G401 (cell line): ENCODE measurements at places on chromosomes 3 and 15.

DNA sequence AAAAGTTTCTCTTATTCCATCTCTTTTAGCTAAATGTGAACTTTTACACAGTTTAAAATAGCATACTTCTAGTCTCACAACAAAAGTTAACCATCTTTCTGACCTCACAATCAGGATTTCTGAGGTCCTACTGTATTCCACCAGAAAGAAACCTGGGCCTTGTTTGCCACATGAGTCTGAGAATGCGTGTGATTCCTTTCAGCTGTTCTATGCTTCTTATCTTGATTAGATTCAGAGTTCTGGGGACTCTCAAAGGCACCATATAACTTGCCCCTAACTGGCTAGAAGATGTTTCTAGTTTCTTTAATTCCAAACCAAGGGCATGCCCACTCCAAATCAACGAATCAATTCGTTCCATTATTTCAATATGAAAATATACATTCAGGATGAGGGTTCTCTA lies 131.1 kb downstream of the ATP8B4 start:
- DNase-seq = no peak

DNA sequence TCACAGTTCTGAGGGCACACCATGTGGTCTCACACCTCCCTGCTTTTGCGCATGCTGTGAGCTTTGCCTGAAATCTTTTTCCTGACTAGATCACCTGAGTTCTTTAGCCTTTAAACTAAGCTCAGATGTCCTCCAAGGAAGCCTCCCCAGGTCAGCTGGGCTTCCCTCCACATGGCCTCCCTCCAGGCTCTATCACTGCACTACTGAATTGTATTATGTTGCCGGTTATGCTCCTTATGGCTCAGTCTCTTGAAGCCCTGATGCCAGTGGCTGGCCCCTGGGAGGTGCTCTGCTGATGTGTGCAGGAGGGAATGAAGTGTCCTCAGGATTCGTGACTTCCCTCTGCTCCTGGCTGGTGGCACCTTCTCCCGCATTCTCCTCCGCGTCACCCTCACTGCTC lies 93.3 kb upstream of the BLM start:
- DNase-seq = peak; percentile 57

DNA sequence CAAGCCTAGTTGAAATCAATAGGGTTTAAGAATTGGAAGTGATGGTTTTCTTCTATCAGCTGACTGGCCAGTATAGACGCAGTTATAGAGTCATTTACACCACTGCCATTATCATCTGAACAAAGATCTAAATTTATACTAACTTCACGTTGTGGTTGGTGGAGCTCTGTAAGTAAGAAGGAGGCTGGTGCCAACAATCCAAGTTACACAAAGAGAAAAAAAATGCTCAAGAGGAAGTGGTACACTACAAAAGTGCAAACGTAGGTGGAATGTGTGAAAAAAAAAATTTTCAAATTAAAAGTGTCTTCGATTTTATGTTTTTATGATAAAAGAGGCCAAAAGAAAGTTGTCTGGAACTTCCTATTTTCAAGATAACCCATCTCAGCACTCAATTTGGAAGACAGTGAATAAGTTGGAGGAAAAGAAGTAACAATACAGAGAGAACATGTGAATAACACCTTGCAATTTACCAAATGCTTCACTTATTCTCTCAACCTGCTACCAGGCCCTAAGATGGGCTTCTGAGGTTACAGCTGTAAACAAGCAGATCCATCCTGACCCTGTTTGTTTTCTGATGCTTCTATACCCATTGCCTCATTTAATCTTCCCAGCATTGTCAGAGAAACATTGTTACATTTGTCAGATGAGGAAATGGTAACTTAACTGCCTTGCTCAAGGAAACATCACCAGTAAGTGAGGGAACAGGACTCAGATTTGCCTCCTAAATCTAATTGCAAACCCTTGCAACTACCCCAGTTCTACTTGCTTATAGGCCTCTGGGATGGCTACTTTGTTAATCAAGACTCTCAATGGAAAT lies 12.0 kb upstream of the TASOR start:
- DNase-seq = no peak

- no peak for DNase-seq
These were observed 808.2 kb downstream of the SQOR start for GRCh38 chr15:46442901-46443590.

DNA sequence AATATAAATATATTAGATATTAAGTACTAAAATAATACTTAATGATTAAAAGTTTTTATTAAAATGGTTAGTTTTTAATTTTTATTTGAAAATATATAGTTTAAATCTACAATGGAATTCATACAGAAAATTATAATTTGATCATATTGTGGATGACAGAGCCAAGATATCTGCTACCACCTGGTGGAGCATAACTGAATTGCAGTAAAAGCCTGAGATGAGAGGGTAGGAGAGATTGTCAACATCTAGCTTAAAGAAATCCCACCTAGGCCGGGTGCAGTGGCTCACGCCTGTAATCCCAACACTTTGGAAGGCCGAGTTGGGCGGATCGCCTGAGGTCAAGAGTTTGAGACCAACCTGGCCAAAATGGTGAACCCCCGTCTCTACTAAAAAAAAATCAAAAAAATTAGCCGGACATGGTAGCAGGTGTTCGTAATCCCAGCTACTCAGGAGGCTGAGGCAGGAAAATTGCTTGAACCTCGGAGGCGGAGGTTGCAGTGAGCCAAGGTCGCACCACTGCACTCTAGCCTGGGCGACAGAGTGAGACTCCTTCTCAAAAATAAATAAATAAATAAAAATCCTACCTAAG lies 25.1 kb upstream of the CSTA start:
- no peak for DNase-seq

- peak; percentile 40 for DNase-seq
These were observed 841 bp downstream of the POGLUT1 start for GRCh38 chr3:119469418-119470189.

- DNase-seq = peak; percentile 38
These were observed 8.2 kb downstream of the THOC7 start for GRCh38 chr3:63855333-63855940.

GRCh38 chr3:45066109-45066801 lies 40.2 kb downstream of the CLEC3B start:
- DNase-seq = no peak

GRCh38 chr3:121989943-121990342 lies 32.1 kb downstream of the ILDR1 start:
- no peak for DNase-seq

- DNase-seq = no peak
These were observed 36.5 kb downstream of the QTRT2 start for GRCh38 chr3:114093016-114093380.

DNA sequence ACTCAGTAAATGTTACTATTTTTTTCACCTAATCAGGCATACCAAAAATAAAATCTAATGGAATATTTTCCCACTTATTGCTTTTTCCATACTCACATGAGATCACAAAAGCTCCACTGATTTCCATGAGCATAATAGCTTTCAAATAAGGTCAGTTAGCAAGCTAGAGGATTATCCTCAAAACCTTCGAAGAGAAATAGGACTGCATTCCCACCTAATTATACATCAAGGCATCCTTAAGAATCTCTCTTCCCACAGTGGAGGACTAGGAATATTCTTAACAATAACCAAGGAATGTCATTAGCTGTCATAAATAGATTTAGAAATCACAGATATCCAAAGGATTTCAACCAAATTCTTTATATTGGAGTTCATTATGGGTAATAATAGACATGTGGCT lies 127.9 kb upstream of the STT3B start:
- DNase-seq = no peak

- no peak for DNase-seq
These were observed 1.8 kb downstream of the CXCR6 start for GRCh38 chr3:45944830-45945620.

DNA sequence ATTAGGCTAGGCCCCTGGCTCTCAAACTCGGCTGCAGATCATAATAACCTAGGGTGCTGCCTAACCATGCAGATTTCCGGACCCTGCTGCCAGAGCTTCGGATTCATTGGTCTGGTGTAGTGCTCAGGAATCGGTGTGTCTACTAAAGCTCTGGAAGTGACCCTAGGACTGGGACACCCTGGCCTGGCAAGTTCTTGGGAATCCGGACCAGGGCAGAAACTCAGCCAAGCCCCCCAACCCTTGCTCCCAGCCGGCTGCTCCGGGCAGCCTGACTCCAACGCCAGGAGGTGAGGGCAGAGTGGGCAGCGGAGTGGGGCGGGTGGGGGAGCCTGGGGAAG lies 23.0 kb downstream of the IGDCC3 start:
- peak; percentile 36 for DNase-seq

- peak; percentile 8 for DNase-seq
These were observed 53.4 kb downstream of the LDHAL6B start for GRCh38 chr15:59260090-59260489.

GRCh38 chr3:149198611-149199010 lies 23.0 kb downstream of the CP start:
- DNase-seq = no peak

- DNase-seq = no peak
These were observed 126.2 kb upstream of the ATP10A start for GRCh38 chr15:25989327-25989726.

DNA sequence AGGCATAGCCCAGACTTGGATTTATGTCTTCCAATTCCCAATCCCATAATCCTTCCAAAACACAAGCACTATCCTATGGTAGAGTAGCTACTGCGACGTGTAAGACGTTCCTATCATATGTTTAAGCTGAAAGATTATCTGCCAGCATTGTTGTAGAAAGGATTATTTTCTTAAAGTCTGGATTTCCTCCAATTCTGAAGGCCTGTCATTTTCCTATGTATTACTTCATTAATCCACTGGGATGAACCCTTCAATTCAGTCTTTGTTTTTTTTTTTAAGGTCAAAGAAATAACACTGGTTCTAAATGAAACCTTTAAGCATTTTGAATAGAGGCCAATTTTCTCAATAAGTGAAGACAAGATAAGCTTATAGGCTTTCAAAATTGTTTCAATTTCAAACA lies 289.0 kb downstream of the SLC9A9 start:
- DNase-seq = no peak

DNA sequence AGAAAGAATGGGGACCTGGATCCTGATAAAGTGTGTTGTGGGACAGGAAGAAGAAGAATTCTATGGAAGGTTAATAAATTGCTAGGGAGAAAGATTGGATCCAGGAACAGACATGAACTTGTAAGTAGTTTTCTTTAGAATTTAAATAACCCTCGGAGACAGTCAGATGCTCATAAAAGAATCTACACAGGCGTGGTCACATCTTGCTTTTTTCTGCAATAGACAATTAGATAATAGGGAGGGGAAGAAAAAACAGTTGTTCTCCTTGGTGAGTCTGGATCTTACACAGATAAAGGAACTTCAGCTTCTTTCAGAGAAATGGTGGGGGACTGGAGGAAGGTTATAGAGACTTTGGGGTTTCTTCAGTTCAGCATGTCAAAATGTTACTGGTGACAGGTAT lies 232.6 kb downstream of the ALCAM start:
- DNase-seq = no peak

- DNase-seq = no peak
These were observed 32.9 kb upstream of the MTMR10 start for GRCh38 chr15:31024330-31024729.

GRCh38 chr3:65641045-65641444 lies 397.7 kb downstream of the MAGI1 start:
- DNase-seq = no peak

GRCh38 chr3:192246847-192247559 lies 480.3 kb downstream of the FGF12 start:
- DNase-seq = peak; percentile 49

GRCh38 chr3:46504789-46505188 lies 7.0 kb downstream of the RTP3 start:
- DNase-seq = no peak

GRCh38 chr15:26870346-26870745 lies 3.5 kb downstream of the GABRA5 start:
- no peak for DNase-seq

DNA sequence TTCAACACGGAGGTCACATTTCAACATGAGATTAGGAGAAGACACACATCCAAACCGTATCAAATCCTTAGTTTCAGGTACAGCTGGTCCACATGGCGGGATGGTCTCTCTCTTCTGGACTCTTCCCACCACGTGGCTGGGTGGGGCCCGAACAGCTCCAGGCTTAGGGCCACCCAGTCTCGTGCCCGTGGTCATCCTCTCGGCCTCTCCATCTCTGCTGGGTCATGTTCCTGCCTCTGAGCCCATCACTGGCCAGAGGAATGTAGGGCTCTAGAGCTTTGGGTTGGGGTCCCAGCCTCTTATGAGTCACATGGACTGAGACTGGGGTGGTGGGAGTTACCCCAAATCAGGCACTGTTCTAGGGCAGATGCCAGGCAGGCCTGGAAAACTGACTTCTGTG lies 12.2 kb downstream of the SYNM start:
- no peak for DNase-seq

DNA sequence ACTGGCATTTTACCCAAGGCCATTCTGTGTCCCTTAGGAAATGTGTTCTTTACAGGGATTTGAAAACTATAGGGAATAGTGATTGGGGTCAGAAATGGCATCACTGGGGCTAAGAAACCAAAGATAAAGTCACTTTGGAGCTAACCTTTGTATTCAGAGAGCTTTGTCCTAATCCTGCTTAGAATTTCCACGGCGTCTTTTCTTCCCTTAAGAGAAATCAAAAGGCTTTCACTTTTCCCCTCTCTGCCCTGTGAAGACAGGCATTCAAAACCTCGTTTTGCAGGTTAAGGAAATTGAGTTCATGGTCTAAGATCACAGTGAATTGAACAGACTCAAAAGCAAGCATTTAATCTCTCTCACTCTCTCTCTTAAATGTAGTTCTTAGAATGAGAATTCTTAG lies 182.5 kb downstream of the VGLL4 start:
- no peak for DNase-seq

DNA sequence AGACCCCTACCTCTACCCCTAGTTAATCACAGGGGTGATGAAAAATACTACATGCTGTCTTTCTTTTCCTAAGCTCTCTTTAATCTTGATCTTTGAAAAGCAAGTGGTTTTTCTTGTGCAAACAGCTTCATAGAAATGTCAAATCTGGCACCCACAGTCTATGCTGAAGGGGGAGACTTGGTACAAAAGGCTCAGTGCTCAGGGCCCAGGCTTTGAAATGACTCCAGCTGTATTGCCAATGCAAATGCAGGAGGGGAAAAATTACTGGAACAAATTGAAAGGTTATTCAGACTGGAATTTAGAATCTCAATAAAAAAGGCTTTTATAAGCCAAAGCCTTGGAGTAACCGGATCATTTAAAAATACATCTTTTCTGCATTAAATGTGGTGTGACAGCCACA lies 223.9 kb downstream of the LRTM1 start:
- DNase-seq = no peak

- DNase-seq = peak; percentile 83
These were observed 160.9 kb downstream of the TIGIT start for GRCh38 chr3:114454551-114455251.

- peak; percentile 8 for DNase-seq
These were observed 417.8 kb upstream of the TPM1 start for GRCh38 chr15:62624547-62625378.

DNA sequence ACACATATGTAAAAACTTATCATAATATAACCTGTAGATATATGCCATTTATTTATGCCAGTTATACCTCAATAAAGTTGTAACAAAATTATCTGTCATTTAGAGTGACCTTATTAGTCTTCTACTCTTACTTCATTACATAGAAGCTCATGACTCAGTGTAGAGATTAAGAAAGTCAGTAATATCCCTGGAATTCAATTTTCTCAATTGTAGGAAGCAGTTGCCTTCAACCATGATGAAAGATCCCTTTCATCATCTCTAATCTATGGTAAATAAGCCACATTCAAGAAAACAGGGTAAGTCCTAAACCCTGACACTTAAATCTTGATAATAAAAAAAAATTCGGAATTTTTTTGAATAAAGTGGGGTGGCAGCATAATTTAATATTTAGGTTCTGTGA lies 216.5 kb upstream of the PEX5L start:
- DNase-seq = no peak
